Activated CD4-positive, alpha-beta T cell treated with anti-CD3 and anti-CD28 coated beads, Interleukin-2, Interleukin-4, amounts not matched to agents 100 ng/mL and 50 ng/mL, durations not matched to agents 16 hours and 8 hours (primary cell): ENCODE measurements at places on chromosomes 3 and 15.

- DNase-seq = no peak
These were observed 30.7 kb downstream of the MBNL1 start for GRCh38 chr3:152299249-152299976.

DNA sequence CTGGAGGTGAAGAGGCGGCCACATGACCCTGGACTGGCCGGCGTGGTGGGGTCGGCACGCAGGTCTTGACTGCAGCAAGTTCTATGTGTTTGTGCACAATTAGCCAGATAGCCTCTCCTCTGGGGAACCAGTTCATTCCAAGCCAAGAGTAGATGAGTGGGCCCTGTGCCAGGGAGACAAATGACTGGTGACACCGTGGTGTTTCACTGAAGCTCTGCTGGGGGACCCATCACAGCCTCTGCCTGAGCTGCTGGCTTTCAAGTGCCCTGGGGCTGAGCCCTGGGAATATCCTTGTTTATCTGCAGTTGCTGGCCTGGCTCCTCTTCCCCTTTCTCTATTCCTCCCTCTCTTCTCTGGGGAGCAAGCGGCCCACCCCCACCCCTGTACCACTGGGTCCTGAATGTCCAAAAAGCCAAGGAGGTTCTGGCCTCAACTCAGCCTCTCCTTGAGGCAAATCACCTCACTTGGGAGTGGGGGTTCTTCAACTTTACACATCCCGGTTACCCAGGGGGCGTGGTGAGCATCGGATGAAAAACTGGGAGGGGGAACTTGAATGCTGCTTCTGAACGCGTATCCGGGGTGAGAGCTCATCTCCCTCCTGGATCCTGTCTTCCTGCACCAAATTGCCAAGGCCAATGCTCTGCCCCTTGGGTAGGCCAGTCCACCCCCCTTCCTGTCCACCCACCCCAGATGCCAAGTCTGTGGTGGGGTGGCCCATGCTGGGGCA lies 199.6 kb upstream of the LYSMD4 start:
- no peak for DNase-seq

GRCh38 chr3:48369693-48370332 lies 2.2 kb upstream of the FBXW12 start:
- no peak for DNase-seq

- no peak for DNase-seq
These were observed 1141.4 kb downstream of the TBL1XR1 start for GRCh38 chr3:176055836-176056235.

DNA sequence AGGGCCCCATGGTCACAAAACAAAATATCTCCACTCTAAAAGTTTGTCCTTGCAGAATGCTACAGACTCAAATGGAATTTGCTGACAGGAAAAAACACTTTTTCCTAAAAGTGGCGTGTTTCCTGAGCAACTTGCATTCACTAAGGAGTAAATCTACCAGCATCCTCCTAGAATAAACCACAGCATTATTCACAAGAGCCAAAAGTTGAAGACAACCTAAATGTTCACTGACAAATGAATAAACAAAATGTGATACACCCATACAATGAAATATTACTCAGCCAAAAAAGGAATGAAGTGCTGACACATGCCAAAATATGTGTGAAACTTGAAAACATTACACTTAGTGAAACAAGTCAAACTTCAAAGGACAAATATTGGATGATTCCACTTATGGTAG lies 28.9 kb downstream of the ITGB5 start:
- no peak for DNase-seq

DNA sequence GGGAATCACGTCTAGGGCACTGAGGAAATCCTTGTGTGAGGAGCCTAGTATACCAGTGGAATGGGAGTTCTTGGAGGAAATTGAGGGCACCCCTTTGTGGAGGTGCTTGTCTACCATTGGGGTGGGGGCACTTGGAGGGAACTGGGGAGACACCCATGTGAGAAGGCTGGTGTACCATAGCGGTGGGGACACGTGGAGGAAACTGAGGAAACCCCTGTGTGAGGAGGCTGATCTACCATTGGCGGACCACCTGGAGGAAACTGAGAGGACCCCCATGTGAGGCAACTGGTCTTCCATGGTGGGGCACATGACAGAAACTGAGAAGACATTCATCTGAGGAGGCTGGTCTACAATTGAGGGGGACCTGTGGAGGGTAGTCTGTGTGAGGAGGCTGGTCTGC lies 164.5 kb downstream of the FBLN2 start:
- DNase-seq = no peak

DNA sequence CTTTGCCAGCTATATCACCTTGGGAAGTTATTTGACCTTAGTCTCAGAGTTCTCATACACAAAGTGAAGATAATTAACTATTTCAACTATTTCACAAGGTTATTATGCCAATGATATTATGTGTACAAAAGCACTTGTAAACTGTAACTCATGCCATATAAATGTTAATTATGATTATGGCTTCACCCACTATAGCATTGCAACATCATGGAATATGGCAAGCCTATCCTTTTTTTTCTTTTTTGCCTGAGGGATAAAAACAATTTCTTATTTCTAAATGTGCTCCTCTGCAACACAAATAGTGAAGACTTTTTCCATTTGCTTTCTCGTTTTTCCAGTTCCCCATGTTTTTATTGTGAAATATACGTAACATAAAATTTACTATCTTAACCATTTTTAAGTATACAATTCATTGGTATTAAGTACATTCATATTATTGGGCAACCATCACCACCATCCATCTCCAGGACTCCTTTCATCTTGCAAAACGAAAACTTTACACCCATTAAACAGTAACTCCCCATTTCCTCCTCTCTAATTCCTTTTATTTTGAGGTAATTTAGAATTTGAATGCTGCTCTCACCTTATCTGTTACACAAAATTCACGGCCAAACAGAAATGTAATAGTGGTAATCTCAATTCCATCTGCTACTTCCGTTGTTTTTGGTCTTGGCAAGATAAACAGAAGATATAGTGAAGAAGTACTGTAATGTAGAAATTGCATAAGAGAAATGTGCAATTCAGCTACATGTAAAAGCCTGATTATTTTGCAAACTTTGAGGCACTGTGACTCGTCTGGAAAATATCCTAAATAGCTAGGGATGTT lies 46.3 kb downstream of the NANOGP8 start:
- DNase-seq = no peak

GRCh38 chr3:45958321-45958791 lies 15.1 kb downstream of the CXCR6 start:
- DNase-seq = no peak

DNA sequence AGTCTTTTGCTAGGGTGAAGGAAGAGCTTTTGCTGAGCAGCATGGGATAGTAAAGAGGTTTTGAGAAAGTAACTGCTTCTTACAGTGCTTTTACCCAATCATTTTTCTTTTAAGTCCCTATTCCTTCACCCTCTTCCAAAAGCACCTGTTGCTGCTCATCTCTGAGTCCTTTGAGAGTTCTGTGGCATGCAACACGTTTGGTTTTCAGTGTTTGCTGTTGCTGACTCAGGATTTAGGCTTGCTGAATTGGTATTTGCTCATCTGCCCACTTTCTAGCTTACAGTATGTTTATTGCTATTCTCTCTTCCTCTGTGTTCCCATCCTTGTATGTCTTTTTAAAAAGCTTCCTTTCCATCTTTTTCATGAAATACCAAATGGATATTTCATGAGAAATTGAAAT lies 55.9 kb upstream of the THRB start:
- DNase-seq = no peak

GRCh38 chr3:147699175-147699838 lies 290.1 kb downstream of the ZIC1 start:
- DNase-seq = no peak

DNA sequence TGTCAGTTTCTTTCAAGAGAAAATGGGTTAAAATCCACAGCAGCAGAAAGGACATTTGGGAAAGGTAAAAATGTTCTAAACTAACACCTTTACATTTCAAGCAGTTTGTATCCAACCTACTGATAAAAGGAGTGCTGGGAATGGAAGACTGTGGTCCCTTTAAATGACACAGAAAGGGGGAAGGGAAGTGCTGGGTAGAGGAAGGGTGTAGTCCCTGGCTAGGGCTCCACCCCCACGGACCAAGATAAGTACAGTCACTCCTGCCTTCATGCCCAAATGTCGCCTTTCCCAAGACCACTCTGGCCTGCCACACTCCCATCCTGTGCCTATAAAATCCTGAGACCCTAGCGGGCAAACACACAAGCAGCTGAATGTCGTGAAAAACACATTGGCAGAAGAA lies 350.9 kb upstream of the POU1F1 start:
- DNase-seq = no peak

GRCh38 chr3:88626456-88627120 lies 476.8 kb downstream of the C3orf38 start:
- no peak for DNase-seq

DNA sequence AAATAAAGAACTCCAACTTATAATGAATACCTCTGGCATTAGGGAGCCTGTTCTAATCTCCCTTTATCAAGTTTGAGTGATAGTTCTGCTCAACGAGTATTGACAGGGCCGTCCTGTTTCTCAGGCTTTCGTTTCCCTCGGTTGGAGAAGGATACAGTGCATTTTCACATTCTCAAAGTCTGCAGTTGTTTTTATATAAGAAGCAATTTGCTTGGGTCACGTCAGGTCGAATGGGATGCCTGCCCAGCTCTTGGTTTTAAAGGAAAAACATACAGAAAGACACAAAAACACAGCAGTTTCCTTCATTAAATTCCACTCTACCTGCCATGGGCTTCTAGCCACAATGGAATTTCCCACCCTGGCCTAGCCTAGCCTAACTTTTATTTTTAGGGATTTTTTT lies 366.3 kb downstream of the TIGIT start:
- DNase-seq = no peak

DNA sequence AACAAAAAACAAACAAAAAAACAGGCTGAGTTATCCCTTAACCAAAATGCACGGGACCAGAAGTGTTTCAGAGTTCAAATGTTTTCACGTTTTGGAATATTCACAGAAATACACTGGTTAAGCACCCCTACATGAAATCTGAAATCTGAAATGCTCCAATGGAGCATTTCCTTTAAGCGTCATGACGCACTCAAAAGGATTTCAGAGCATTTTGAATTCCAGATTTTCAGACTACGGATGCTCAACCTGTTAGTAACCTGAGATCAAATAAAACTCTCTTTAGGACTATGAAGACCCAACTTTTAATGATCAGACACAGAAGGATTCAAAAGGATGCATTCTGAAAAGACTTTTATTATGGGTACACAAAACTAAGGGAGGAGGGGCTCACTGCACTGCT lies 9.6 kb downstream of the CLPX start:
- no peak for DNase-seq
